ENCODE measurements at places on chromosomes 3 and 15. TPM values are rescaled to one million over a fixed set of nuclear protein-coding genes. Genes with fewer than 3 reads are reported as not detected.
A peak's percentile ranks its signal among the peaks of the same experiment; 100 is the strongest.

DNA sequence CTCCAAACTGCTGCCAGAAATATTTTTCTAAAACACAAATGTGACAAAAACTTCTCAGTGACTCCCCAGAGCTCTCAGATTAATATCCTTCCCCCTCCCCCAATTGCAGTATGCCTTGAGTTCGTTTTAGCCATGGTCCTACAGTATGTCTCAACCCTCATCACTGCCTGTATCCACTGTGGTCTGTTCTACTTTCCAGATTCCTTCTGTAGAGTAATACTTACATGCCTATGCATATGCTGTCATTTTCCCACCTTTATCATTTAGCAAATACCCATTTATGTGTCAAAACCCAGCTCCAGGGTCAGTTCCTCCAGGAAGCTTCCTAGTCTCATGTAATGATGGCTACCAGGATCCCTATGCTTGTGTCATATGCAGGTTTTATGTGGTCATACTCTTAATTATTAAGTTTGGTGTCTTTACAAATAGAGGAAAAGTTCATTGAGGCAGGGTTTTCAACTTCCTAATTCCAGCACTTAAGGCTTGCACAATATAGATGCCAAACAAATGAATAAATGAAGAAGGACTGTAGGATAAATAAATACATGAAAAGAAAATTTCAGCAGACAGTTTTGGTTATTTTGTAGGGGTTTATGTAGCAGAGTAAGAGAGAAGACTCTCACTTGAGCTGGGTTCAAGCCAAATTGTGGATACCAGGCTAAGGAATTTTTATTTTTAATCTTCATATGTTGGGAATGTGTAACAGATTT is 170.8 kb downstream of the ALCAM start:
- no peak overlapping the region for H3K4me3 ChIP-seq
- peaks cover 55% of the 10 kb centered on the region for H3K36me3 ChIP-seq
- H3K27me3 ChIP-seq: no peaks in the 10 kb centered on the region

Gene GUCA1C
- not detected for total RNA-seq

GRCh38 chr3:144351011-144351410 is 379.4 kb downstream of the DIPK2A start:
- no peak overlapping the region for H3K27ac ChIP-seq
- H3K36me3 ChIP-seq: no peaks in the 10 kb centered on the region
- no peaks in the 10 kb centered on the region for H3K27me3 ChIP-seq
- no peaks in the 10 kb centered on the region for H3K4me1 ChIP-seq
- H3K4me3 ChIP-seq: no peak overlapping the region

Gene ARGFX
- not detected for total RNA-seq

GRCh38 chr3:23396746-23397145 is 193.6 kb downstream of the UBE2E2 start:
- no peaks in the 10 kb centered on the region for H3K36me3 ChIP-seq
- no peak overlapping the region for H3K4me3 ChIP-seq
- peaks cover 20% of the 10 kb centered on the region for H3K4me1 ChIP-seq

Gene PXYLP1
- total RNA-seq: 2.1 TPM

- H3K27me3 ChIP-seq: no peaks in the 10 kb centered on the region
- no peak overlapping the region for H3K4me3 ChIP-seq
- H3K4me1 ChIP-seq: peaks cover 10% of the 10 kb centered on the region
- H3K36me3 ChIP-seq: no peaks in the 10 kb centered on the region
- DNase-seq: no peak
Measured at GRCh38 chr15:68584756-68585573, 6.2 kb downstream of the CORO2B start.

Gene IL20RB
- total RNA-seq: 163 TPM

GRCh38 chr15:42836251-42836650 is 84.3 kb downstream of the TTBK2 start:
- peaks cover 26% of the 10 kb centered on the region for H3K36me3 ChIP-seq
- H3K4me3 ChIP-seq: no peak overlapping the region
- no peak overlapping the region for H3K27ac ChIP-seq
- DNase-seq: peak; percentile 17

DNA sequence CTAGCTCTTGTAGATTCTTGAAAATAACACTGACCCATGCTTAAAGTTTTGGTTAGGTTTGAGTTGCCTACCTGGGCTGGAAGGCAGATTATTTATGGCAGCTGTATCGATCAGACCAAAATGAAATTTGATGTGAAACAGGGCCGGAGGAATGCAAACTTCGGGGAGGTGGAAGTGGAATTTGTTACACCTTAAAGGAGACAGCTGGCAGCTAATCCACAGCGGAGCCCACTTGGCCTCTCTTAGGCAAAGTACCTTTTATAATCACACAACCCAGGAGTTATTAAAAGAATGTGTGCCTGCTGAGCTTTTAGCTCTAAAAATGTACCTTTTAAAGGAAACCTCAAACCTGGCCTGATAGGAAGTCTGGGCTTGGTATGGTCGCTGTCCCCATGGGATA is 250.9 kb upstream of the TPM1 start:
- H3K27me3 ChIP-seq: no peaks in the 10 kb centered on the region
- H3K36me3 ChIP-seq: no peaks in the 10 kb centered on the region
- DNase-seq: no peak
- no peak overlapping the region for H3K27ac ChIP-seq
- H3K4me3 ChIP-seq: no peak overlapping the region
- no peaks in the 10 kb centered on the region for H3K4me1 ChIP-seq

- H3K27me3 ChIP-seq: no peaks in the 10 kb centered on the region
- no peak overlapping the region for H3K4me3 ChIP-seq
Measured at GRCh38 chr3:177382944-177383343, 185.7 kb upstream of the TBL1XR1 start.

DNA sequence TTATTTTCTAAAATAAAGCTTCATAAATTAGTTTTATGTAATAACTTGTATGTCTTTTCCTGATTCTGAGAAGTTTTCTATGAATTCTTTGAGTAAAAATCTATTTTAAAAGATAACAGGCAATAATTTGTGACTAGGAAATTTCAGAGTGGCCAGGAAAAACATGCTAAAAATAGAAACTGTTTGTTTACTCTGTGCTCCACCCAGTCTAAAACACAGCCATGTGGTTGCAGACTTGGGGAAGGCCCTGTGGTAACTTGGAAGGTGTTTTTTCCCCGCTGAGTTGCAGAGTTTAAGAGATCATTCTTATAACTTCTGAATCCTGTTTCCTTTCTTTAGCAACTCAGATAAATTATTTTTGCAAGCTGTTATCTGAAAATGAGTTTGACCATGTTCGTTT is 21.9 kb downstream of the PLCL2 start:
- H3K4me1 ChIP-seq: no peaks in the 10 kb centered on the region
- H3K27ac ChIP-seq: no peak overlapping the region
- peaks cover 54% of the 10 kb centered on the region for H3K27me3 ChIP-seq

GRCh38 chr3:113274425-113275257 is 63.3 kb downstream of the BOC start:
- H3K36me3 ChIP-seq: no peaks in the 10 kb centered on the region
- H3K4me3 ChIP-seq: no peak overlapping the region
- no peaks in the 10 kb centered on the region for H3K4me1 ChIP-seq
- no peak overlapping the region for H3K27ac ChIP-seq

Gene WDR93
- 0.47 TPM for total RNA-seq

Gene ACOX2
- total RNA-seq: 4.3 TPM

DNA sequence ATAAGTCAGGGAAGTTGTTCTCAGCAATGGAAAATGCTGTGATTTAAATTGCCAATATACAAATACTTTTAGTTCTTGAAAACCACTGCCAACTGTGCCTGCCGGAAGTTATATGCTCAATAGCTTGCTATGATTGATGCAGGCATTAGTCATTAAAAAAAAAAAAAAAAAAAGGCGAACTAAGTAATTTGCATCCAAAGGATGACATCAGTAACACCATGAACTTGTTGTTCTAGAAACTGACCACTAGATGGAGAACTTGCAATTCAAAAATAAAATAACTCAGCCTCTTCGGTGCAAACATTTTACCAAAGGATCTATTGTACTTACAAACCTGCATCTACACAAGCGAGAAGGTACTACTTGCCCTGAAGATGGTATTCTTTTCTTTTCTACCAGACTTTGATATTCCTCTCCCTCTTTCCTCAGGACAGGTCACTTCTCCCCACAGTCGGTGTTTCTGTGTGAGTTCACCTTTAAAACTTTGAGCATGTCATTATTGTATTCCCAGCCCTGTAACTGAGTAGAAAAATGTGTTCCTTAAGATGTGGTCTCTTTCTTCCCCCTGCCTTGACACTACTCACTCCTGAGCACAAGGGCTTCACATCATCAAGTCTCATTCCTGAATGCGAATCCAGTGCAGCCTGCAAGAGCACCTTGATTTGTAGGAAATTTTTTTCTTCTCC is 115.0 kb upstream of the VEPH1 start:
- no peaks in the 10 kb centered on the region for H3K27me3 ChIP-seq
- H3K36me3 ChIP-seq: no peaks in the 10 kb centered on the region
- peak; percentile 74 for DNase-seq
- H3K27ac ChIP-seq: no peak overlapping the region
- no peaks in the 10 kb centered on the region for H3K4me1 ChIP-seq

- H3K36me3 ChIP-seq: no peaks in the 10 kb centered on the region
- no peak for DNase-seq
- H3K4me1 ChIP-seq: no peaks in the 10 kb centered on the region
- H3K4me3 ChIP-seq: no peak overlapping the region
- H3K27me3 ChIP-seq: no peaks in the 10 kb centered on the region
- no peak overlapping the region for H3K27ac ChIP-seq
Measured at GRCh38 chr3:117836296-117836695, 1126.7 kb downstream of the TUSC7 start.

Gene UBXN7
- 64.7 TPM for total RNA-seq

Gene CSPG5
- total RNA-seq: 0.71 TPM

DNA sequence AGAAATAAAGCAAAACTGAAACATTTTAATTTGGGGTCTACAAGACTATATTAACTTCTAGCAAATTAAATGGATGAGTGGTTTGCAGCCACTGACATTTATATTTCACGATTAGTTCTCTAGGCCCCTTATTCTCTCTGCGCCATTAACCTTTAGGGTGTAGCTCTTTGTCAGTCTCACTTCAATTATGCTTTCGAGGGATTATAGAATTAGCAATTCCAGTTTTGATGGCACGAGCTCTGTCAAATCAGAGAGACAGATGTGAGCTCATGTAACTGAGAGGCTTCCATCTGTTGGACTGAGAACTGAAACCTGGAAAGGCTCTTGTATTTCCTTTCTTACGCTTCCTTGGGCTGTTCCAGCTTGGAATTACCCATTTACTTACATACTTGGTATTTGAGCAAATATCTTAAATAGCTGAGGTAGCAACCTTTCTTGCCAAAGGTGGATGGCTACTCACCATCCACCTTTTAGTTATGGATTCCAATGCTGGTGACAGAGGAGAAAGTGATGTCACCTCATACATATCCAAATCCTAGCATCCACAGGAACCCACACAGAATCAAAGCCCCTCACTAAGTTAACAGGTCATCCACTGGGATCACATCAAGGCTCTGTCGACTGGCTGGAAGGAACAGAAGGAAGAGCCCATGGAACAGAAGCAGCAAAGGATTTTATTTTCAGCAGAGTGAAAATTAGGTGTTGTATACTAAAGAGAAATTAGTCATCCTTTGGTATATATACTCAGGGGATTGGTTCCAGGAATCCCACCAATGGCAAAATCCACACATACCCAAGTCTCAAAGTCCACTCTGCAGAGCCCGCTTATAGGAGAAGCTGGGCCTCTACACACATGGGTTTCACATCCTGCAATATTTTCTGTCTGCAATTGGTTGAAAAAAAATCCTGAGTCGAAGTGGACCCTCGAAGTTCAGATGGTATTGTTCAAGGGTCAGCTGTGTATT is 20.8 kb downstream of the VGLL4 start:
- no peak overlapping the region for H3K4me3 ChIP-seq
- DNase-seq: no peak
- H3K4me1 ChIP-seq: peaks cover 25% of the 10 kb centered on the region
- H3K36me3 ChIP-seq: peaks cover 5% of the 10 kb centered on the region
- no peaks in the 10 kb centered on the region for H3K27me3 ChIP-seq

GRCh38 chr15:57537072-57537471 is 54.6 kb upstream of the MYZAP start:
- no peaks in the 10 kb centered on the region for H3K4me1 ChIP-seq
- H3K27me3 ChIP-seq: peaks cover 27% of the 10 kb centered on the region
- no peak overlapping the region for H3K27ac ChIP-seq
- H3K36me3 ChIP-seq: no peaks in the 10 kb centered on the region
- peak; percentile 57 for DNase-seq
- no peak overlapping the region for H3K4me3 ChIP-seq

GRCh38 chr15:62672268-62672667 is 370.3 kb upstream of the TPM1 start:
- no peak overlapping the region for H3K4me3 ChIP-seq
- H3K36me3 ChIP-seq: no peaks in the 10 kb centered on the region
- DNase-seq: no peak
- no peaks in the 10 kb centered on the region for H3K4me1 ChIP-seq
- H3K27me3 ChIP-seq: no peaks in the 10 kb centered on the region

- peak; percentile 64 for DNase-seq
- peaks cover 19% of the 10 kb centered on the region for H3K36me3 ChIP-seq
- H3K27me3 ChIP-seq: no peaks in the 10 kb centered on the region
- H3K27ac ChIP-seq: no peak overlapping the region
Measured at GRCh38 chr15:72599855-72600464, 54.5 kb upstream of the GOLGA6B start.

DNA sequence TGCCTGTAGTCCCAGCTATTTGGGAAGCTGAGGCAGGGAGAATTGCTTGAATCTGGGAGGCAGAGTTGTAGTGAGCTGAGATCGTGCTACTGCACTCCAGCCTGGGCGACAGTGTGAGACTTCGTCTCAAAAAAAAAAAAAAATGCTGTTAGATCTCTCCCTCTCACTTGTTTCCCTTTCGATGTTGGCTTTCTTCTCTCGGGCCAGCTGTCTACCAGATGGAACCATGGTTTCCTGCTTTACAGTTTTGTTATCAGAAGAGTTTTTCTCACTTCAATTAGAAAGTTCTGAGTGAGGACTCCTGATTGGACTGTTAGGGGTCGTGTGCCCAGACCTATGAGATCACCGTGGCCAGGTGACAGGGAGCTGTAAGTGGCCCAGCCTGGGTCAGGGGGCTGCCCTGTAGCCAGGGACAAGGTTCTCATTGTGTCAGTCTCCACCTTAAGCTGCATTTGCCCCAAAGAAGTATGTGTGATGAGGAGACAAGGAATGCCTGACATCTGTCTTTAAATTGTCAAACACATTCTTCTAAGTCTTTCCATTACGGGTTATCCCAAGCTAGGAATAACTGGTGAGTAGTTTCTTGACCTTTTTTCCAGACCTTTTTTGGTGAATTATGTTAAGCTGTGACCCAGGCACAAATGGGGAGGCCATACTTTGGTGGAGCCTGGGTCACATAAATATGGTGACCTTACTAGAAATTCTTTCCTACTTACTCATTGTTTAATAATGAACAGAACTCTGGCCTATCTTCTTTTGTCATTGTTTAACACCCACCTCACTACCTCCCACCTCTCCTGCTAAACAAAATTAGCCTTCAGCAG is 25.2 kb downstream of the SNAPC5 start:
- no peaks in the 10 kb centered on the region for H3K27me3 ChIP-seq
- H3K27ac ChIP-seq: peak overlapping the region; percentile 51
- H3K4me1 ChIP-seq: no peaks in the 10 kb centered on the region
- no peak for DNase-seq
- peaks cover 24% of the 10 kb centered on the region for H3K36me3 ChIP-seq
- H3K4me3 ChIP-seq: no peak overlapping the region

DNA sequence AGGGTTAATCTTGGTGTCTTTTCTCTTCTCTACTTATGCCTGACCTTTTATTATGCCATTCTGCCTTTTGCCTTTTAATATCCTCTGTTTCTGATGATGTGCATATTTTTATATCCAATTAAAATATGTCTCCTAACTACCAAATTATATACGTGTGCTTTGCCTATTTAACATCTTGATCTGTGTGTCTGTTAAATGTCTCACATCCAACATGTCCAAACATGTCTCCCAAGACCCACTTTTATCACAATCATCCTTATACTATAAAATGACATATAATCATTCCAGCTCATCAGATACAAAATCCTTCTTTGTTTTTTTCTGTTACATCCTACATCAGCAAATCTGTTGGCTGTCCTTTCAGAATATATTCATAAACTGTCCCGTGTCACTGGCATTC is 539.5 kb downstream of the ZPLD1 start:
- no peak overlapping the region for H3K4me3 ChIP-seq
- H3K27ac ChIP-seq: no peak overlapping the region
- no peak for DNase-seq
